ENCODE measurements at places on chromosomes 1 and 21.

GRCh38 chr1:51222136-51222787 lies 13.8 kb upstream of the RNF11 start:
- no peak for DNase-seq

GRCh38 chr1:85605484-85606413 lies 25.2 kb downstream of the CCN1 start:
- DNase-seq, result no peak

DNA sequence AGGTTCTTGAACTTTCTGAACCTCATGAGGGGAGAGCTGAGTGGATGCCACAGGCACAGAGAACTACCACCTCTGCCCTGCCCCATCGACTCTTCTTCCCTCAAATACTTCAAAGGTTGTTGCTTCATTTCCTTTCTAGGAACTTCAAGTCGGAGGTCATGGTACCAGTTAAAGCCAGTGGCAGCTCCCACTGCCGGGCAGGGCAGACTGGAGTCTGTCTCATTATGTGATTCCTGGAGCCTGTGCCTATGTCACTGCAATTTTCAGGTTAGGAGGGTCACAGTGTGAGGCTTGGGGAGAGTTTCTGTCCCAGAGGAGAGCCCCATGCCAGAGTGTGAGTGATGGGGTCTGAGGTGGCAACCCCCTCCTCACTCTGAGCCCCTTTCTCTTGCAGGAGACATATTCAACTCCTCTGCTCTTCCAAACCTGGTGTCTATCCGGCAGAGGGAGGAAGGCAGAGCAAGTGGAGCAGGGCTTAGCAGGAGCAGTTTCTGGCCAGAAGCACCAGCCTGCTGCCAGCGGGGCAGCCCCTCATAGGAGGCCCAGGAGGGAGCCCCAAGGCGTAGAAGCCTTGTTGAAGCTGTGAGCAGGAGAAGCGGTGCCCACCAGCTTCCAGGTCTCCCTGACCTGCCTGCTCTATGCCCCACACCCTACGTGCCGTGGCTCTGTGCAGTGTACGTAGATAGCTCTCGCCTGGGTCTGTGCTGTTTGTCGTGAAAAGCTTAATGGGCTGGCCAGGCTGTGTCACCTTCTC lies 29.3 kb downstream of the CAMK1G start:
- no peak for DNase-seq

DNA sequence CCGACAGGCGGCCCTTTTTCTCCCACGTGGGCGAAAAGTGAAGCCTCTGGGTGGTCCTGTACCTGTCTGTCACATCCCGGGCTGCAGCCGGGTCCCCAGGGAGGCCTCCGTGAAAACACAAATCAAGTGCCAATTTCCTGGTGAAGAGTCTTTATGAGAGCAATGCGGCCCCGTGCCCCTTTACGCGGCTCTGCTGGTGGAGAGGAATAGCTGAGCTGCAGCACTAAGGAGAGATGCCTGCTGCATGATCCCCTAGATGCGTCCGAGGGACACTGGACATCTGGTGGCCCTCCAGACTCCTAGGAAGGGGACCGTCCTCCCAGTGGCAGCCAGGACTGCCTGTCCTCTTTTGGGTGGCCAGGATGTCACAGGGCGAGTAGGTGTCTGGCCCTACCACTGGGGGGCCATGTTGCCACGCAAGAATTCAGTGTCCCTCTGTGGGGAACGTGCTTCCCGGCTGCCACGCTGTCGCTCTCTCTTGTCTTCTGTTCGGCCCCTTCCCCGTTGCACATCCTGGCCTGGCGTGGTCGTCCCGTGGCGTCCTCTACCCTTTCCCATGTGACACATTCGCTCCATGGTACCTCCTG lies 38.7 kb downstream of the COL18A1 start:
- DNase-seq, result no peak

DNA sequence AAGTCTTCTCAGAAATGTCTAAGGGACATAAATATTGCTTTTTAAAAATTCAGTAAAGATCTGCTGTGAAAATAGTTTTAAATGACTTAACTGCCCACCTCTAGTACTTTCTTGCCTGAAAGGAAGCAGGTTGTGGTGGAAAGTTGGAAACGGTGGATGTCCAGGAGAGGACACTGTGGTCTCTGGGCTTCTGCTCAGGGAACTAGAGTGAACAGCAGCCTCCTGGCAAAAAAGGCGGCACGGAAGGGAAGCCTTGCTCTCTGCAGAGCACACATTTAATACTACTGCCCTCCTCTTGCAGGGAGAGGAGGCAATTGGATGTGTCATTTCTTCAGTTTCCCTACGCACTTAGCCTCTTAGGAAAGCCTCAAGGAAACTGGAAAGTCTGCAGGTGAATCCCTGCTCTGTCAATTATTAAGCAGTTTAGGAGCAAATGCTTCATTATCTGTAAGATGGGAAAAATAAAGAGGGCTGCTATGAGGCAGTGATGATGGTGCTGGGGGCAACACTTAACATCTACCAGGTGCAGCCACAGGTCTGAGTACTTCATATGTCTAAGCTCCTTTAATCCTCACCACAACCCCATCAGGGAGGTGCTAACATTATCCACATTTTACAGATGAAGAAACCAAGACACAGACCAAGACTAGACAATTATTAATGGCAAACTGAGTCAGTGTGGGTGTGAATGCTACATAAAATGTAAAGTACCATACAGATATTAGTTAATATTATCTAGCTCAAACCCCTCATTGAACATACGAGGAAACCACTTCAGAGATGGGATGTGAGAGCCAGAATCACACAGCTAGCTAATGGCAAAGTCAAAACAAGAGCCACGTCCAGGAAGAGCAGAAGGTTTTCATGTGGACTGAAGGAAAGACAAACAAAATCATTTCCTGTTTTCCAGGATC lies 108.9 kb upstream of the ADAR start:
- no peak for DNase-seq

Measured in fibroblast of mammary gland (primary cell).